Chondrocyte (in vitro differentiated cells): ENCODE measurements at places on chromosomes 12 and 14. TPM values are rescaled to one million over a fixed set of nuclear protein-coding genes. Genes with fewer than 3 reads are reported as not detected.

GRCh38 chr12:57139796-57140649 is 7.4 kb downstream of the LRP1-AS start:
- no peak for DNase-seq

DNA sequence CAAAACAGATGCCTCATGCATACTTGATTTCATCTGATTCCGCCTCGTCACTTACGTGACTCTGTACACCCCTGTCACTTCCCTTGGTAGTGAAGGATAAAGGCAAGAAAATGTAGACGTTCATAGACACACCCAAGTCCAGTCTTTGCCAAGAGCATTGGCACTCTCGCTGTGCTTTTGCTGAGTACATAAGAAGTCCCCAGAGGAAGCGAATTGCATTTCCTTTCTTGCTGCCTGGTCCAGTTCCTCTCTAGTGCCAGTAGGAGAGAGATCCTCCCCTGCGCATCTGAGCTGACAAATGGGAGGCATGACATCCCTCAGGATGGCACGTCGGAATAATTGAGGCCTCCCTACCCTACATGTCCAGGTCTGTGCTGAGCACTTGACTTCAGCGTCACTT is 21.3 kb upstream of the RIN3 start:
- DNase-seq, result no peak

DNA sequence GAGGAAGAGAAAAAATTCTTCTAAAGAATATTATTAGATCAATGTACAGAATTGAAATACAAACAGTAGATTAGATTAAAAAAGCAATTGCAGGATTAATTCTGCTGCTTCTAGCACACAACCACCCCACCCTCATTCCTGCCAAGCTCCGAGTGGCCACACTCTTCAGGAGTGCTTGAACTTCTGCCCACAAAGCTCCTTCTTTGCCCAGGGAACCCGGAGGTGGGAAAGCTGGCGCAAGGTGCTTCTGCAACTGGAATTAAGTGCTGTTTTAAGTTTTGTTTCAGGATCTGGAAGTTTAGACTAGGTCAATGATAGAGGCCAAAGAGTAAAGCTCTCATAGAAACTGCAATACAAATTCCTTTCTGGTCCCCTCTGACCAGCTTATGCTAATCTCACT is 94.1 kb upstream of the BMP4 start:
- no peak for DNase-seq

DNA sequence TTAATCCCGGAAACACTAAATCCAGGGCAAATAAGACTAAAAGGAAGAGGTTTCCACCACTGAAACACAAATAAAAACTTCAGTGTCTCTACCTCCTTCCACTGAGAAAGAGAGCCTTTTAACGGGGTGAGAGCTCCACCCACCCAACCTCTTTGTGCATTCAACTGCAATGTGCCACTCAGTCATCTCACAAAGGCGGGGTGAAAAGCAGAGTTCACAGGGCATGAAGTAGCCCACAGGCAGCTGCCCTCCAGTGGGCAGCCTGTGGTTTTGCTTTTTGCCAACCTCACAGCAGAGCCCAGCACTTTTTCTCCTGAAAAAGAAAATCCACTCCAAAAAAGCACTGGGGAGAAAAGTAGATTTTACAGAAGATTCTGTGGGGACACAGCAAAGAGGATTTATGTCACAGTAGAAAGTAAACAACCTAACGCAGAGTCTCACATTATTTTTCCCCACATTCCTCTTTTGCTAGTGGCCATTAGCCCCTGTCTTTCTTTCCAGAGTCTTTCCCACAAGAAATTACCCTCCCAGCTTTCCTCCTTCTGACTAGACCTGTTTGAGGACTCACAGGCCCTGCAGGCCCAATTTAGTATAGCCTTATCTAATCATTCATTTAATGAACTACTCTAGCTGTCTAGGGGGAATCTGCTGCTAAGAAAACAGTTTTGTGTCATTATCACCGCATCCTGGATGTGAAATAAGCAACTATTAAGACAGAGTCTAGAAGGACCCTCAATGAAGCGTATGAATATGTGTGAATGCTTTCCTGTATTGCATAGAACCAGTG is 753.8 kb upstream of the FOXG1 start:
- no peak for DNase-seq

DNA sequence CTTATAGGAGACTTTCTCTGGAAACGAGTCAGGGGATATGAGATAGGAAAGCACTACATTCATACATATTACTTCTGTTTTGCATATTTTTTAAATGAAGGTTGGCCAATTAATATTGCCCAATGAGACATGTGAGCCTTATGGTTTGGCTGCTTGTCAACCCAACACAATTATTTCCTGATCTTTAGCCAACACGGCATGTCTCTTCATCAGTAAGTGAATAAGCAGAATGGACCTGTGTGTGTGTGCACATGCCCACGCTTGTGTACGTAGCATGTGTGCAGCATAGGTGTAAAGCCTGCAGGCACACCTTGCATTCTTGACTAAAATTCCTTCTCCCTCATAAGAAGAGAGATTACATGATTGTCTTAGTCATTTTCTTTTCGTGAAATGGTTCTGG is 88.3 kb downstream of the STON2 start:
- no peak for DNase-seq

GRCh38 chr12:116719731-116720528 is 17.9 kb downstream of the SPRING1 start:
- no peak for DNase-seq

- DNase-seq, result no peak
These were observed 205.1 kb downstream of the PTPRO start for GRCh38 chr12:15527201-15528080.

DNA sequence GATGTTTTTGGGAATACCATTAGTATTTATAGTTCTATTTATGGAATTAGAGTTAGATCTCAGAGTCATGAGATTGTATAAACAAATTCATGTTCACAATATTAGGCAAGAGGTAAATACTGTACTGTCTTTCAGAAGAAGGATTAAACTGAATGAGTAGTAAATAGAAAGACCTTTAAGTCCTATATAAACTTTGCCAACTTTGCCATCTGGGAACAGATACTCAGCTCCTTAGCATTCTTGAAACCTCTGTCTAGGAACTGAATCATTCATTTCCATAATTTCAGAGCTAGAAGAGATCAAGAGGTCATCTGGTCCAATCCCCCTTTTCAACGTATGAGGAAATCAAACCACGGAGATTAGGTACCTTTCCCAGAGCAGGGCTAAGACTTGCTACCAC is 141.1 kb downstream of the CAND1 start:
- DNase-seq, result no peak

- DNase-seq, result no peak
These were observed 196.1 kb downstream of the ESR2 start for GRCh38 chr14:64098120-64098519.

GRCh38 chr14:50396631-50397389 is at the start of gene CDKL1:
TSS of gene CDKL1 (minus strand) at chr14:50396881. CDS start at chr14:50395868, 1,013 bp downstream.
- DNase-seq, result peak; percentile 92

- DNase-seq, result no peak
These were observed 323.8 kb upstream of the SYT1 start for GRCh38 chr12:78540606-78541336.

DNA sequence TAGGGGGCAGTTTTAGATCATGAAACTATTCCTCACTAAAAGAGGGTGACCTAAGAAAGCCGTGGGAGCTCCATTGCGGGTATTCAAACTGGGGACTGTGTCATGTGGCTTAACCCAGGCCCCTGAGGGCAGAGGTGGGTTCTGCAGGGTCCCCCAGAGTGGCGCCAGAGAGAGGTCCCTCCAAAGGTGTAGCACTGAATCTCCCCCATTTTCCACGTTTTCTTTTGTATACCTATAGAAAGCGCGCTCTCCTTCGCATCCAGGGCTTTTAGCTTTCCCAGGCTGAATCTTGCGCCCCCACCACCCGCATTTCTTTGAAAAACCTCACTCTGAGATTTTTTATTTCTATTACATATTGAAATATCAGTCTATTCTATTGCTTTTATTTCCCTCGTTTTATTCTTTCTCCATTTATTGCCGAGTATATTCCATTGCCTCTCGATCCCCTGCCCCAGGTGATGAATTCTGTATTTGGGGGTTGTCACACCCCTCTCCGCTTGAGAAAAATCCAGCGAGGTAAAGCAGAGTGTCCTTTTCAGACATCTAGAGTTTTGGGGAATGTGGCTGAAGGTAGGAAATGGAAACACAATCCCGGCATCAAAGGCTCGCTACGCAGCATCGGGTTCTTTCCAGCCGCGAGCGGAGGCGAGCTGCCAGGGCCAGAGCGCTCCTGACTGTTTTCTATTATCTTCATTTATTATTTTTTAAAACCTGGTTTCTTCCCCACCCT is 870 bp upstream of the HOXC13 start:
- no peak for DNase-seq

GRCh38 chr12:66976526-66976925 is 292.6 kb upstream of the CAND1 start:
- DNase-seq, result no peak

DNA sequence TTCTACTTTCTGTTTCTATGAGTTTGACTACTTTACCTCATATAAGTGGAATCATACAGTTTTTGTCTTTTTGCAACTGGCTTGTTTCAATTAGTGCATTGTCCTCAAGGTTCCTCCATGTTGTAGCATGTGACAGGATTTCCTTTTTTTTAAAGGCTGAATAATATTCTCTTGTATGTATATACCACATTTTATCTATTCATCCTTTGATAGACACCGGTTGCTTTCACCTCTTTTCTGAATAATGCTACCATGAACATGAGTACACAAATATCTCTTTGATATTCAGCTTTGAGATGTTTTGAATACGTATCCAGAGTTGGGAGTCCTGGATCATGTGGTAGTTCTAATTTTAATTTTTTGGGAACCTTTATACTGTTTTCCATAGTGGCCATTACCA is 65.4 kb downstream of the SPATS2 start:
- DNase-seq, result no peak

GRCh38 chr12:92821142-92821541 is 108.0 kb downstream of the EEA1 start:
- DNase-seq, result no peak

GRCh38 chr14:98226411-98226810 is 1045.6 kb downstream of the BCL11B start:
- DNase-seq, result no peak

DNA sequence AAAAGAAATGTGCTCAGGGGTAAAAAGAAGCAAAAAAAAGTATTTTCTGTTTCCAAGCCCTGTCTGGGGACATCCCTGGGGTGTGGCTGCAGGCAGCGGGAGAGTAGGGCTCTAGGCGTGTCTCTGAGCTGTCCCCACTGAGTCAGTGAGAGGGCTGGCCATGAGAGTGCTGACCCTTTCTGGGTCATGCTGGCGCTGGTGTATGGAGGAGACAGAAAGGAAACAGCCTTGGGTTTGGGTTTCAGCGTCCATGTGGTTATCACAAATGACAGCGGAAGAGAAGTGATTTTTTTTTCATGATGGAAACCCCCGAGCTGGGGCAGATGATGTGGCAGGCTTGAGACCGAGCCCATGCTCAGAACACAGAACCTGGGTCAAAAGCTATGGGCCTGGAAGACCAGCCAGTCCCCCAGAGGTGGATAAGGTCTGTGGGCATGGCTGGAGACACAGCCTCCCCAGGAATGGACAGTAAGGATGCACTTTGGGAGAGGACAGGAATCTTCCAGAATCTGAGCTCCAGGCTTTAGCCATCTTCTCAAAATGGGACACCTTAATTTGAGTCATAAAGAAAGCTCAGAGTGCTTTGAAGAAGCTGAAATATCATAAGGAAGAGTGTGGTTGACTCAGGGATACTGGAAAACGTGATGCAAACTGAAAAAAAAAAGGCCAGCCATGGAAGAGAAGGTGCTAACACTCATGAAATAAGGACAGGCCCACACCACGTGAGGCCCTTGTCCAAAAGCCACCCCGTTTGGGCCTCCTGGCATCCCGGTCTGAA is 36.2 kb downstream of the SYNE3 start:
- no peak for DNase-seq

- DNase-seq, result no peak
These were observed 84.6 kb downstream of the ESR2 start for GRCh38 chr14:64209444-64210131.

DNA sequence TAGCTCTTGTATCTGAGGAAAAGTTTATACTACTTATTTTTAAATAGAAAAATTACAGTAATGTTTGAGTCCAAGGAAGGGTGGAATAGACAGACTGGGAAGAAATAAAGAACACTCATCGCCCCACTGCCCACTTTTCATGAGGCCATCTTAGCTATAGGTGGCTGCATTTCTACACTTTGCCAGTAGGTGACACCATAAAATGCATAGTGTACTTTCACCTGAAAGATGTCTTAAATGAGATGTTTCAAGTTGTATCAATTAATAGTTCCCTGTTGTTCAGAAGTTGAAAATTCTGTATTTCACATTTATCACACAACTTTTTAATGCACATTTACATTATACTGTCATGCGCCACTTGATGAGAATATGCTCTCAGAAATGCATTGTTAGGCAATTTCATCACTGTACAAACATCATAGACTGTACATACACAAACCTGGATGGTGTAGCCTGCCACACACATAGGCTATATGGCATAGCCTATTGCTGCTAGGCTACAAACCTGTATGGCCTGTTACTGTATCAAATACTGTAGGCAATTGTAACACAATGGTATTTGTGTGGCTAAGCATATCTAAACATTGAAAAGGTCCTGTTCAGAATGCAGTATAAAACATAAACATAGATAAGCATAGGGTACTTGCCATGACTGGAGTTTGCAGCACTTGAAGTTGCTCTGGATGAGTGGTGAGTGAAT is 27.6 kb downstream of the PMCH start:
- no peak for DNase-seq

GRCh38 chr14:90987140-90987539 is 73.3 kb downstream of the RPS6KA5 start:
- DNase-seq, result no peak

- DNase-seq, result no peak
These were observed 159.7 kb downstream of the ANKS1B start for GRCh38 chr12:99824900-99825542.

- no peak for DNase-seq
These were observed 1086.5 kb downstream of the SLC6A15 start for GRCh38 chr12:83826112-83826511.

Gene ERP27
- 0.73 to 0.87 TPM (median 0.77 TPM) in 3 replicates for total RNA-seq

Gene WNT5B
- total RNA-seq, result 68.0 to 160 TPM (median 74.4 TPM) in 3 replicates

Gene NTN4
- total RNA-seq, result 179 to 336 TPM (median 336 TPM) in 3 replicates

Gene SIRT4
- 2.2 to 2.4 TPM (median 2.2 TPM) in 3 replicates for total RNA-seq

Gene ACACB
- total RNA-seq, result 2.9 to 7.9 TPM (median 5.9 TPM) in 3 replicates

Gene GPR65
- total RNA-seq, result not detected in 3 replicates

Gene KRT77
- not detected in 3 replicates for total RNA-seq

Gene RNF212B
- total RNA-seq, result not detected in 3 replicates

Gene SERPINA10
- total RNA-seq, result not detected in 3 replicates

Gene EML5
- 0.19 TPM in 1 of 3 replicates, not detected in the others for total RNA-seq

Gene CLEC2A
- total RNA-seq, result 0.62 to 0.67 TPM in 2 of 3 replicates, not detected in the other

Gene ATP2B1
- 47.4 to 55.2 TPM (median 49.7 TPM) in 3 replicates for total RNA-seq

Gene ADAMTS20
- total RNA-seq, result 0.18 to 0.22 TPM in 2 of 3 replicates, not detected in the other

Gene SDS
- not detected in 3 replicates for total RNA-seq

Gene TAS2R7
- total RNA-seq, result not detected in 3 replicates

Gene ESR2
- total RNA-seq, result 0.41 TPM in 1 of 3 replicates, not detected in the others
